ENCODE measurements at places on chromosomes 13 and 19.

GRCh38 chr19:48539503-48540096 lies 12.4 kb upstream of the SULT2B1 start:
- no peak overlapping the region for H3K4me3 ChIP-seq
- peaks cover 2% of the 10 kb centered on the region for H3K27me3 ChIP-seq
- H3K27ac ChIP-seq, result no peak overlapping the region
- no peaks in the 10 kb centered on the region for H3K36me3 ChIP-seq

DNA sequence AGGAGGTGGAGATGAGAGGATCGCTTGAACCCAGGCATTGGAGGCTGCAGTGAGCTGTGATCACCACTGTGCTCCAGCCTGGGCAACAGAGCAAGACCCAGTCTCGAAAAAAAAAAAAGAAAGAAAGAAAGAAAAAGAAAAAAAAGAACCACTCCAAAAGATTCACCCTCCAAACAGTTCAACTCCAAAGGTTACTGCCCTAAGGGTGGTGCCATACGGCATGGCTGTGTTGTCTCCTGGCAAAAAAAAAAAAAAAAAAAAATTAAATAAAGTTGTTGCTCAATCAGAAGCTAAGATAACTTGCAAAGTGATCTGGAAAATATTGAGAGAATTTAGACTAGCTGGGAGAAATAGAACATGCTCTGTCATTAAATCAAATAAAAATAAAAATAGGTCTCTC lies 79.5 kb downstream of the KCTD15 start:
- H3K36me3 ChIP-seq, result no peaks in the 10 kb centered on the region
- no peaks in the 10 kb centered on the region for H3K4me1 ChIP-seq
- no peak overlapping the region for H3K27ac ChIP-seq
- H3K27me3 ChIP-seq, result peaks cover 7% of the 10 kb centered on the region
- DNase-seq, result no peak

- H3K27me3 ChIP-seq, result peaks cover 12% of the 10 kb centered on the region
- no peaks in the 10 kb centered on the region for H3K36me3 ChIP-seq
- H3K4me3 ChIP-seq, result no peak overlapping the region
- no peak for DNase-seq
- H3K4me1 ChIP-seq, result no peaks in the 10 kb centered on the region
- no peak overlapping the region for H3K27ac ChIP-seq
These were observed 8.1 kb upstream of the C5AR2 start for GRCh38 chr19:47323872-47324271.

DNA sequence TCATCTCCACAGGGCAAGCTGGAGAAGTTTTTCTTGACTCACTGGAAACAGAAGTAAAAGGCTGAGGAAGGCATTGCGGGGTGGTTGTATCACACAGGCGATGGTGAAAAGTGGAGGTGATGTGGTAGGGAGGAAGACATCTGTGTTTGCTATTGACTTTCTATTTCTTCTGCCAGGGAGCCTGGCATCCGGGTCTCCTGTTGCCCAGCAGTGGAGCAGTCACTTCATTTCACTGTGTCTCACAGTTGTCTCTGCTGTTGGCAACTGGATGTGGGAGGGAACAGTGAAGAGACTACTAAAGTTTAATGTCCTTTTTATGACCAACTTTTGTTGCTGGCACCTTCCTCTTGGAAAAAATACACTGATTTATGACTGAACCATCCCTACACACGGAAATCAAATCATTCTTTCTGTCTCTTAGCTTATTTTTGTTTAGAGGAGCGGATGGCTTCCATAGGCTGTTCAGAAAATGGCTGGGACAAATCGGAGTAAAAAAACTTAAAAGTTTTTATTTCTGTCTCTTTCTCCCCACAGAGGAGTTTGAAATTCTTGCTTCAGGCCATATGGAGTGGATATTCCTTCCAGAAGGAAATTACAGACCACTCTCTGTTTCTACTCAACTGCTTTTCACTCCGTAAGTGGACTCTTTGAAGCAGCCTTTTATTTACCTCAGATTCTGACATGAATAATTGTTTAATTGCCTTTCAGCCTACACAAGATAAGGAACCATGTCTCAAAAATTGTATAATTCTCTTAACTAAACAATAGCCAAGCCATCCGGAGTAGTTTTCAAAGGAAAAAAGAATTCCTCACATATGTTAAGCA lies 23.8 kb upstream of the MEDAG start:
- H3K4me1 ChIP-seq, result no peaks in the 10 kb centered on the region
- no peak overlapping the region for H3K4me3 ChIP-seq
- no peak for DNase-seq
- peaks cover 7% of the 10 kb centered on the region for H3K27me3 ChIP-seq
- peaks cover 3% of the 10 kb centered on the region for H3K36me3 ChIP-seq
- H3K27ac ChIP-seq, result no peak overlapping the region

GRCh38 chr13:105452895-105453294 lies 1082.6 kb downstream of the EFNB2 start:
- no peak overlapping the region for H3K4me3 ChIP-seq
- no peaks in the 10 kb centered on the region for H3K27me3 ChIP-seq
- DNase-seq, result no peak

DNA sequence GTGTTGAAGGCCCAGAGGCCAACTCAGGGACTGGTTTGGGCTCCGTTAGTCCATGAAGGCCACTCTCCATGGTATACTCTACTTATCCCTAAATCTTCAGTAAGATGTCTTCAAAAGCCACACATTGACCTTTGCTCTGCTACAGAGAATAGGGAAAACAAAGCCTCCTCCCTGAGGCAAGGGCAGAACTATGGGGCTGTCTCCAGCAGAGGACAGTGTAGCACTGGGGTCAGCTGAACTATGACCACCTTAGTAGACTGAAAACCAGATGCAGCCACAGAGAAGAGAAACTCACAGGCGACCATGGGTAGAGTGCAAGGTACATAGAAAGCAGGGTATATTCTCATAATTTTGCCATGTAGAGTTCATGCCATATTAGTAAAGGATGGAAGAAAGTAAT lies 587.4 kb downstream of the LMO7 start:
- DNase-seq, result no peak
- H3K4me3 ChIP-seq, result no peak overlapping the region
- H3K36me3 ChIP-seq, result no peaks in the 10 kb centered on the region
- H3K27me3 ChIP-seq, result no peaks in the 10 kb centered on the region
- H3K4me1 ChIP-seq, result no peaks in the 10 kb centered on the region
- no peak overlapping the region for H3K27ac ChIP-seq

- peaks cover 11% of the 10 kb centered on the region for H3K27me3 ChIP-seq
- H3K36me3 ChIP-seq, result no peaks in the 10 kb centered on the region
- no peak for DNase-seq
- no peaks in the 10 kb centered on the region for H3K4me1 ChIP-seq
- H3K27ac ChIP-seq, result no peak overlapping the region
These were observed 35.3 kb downstream of the SOX1 start for GRCh38 chr13:112102243-112102642.
